ENCODE measurements at places on chromosomes 6 and 20.

DNA sequence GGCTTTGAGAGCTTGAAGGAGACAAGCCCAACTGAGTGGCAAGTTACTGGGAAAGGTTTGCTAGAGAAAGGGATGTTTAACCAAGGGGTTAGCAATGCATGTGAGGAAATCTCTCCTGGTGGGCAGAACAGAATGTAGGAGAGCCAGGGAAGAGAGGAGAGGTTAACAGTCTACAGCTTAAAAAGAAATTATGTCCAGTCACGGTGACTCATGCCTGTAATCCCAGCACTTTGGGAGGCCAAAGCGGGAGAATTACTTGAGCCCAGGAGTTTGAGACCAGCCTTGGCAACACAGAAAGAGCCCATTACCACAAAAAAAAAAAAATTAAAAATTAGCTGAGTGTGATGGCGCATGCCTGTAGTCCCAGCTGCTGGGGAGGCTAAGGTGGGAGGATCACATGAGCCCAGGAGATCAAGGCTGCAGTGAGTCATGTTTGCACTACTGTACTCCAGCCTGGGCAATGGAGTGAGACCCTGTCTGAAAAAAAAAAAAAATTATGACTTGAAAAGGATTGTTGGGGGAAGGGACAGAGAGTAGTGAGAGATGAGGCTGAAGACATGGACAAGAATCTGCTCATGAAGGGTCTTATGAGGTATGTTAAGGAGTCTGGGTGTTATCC lies 264.9 kb downstream of the TBC1D7 start:
- DNase-seq, result no peak

DNA sequence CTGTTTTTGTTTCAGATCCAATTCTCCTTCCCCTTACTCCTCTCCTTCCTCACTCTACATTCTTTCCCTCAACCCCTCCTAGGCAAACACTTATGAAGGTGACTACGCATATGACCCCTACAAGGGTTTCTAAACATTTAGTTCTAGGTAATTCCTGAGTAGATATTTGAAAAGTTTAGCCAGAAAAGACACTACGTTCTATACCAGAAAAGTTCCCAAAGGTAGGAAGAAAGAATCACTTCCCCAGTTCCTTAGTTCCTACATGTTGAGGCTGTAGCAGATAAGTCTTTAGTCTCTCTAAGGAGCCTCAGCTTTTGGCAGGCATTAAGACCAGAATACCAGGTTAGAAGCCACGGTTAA lies 11.6 kb downstream of the POU3F2 start:
- DNase-seq, result no peak

DNA sequence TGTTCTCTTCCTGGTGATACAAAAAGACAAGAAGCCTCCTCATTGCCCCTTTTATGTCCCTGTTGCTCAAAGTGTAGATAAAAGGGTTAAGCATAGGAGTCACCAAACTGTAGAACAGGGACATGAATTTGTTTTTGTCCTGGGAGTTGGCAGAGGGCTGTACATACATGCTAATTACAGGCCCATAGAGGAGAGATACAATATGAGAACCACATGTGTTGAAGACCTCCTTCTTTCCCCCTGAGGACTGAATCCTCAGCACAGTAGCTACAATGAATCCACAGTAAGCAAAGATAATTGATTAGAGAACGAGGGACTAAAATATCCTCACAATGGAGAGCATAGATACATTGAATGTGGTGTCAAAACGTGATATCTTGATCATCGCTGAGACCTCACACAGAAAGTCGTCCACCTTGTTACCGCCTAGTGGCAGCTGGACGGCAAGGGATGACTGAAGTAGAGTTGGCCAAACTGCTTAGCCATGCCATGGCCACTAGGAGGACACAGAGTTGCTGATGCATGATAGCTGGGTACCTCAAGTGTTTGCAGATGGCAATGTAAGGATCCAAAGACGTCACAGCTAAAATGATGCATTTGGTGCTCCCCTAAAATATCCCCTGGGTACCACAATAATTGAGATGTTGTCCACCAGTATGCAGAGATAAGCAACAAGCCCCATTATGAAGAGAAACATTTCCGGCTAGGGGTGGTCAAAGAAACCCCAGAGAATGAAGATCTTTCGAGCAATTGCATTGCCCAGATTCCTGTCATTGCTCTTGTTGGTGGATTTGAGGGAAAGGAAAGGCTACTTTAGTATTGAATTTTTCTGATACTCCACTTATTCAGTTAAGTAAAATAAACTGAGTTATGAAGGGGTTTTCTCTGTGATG lies 15.0 kb downstream of the OR2B3 start:
- DNase-seq, result peak; percentile 60

- no peak for DNase-seq
Measured at GRCh38 chr6:138520463-138520862, 21.2 kb upstream of the NHSL1 start.

DNA sequence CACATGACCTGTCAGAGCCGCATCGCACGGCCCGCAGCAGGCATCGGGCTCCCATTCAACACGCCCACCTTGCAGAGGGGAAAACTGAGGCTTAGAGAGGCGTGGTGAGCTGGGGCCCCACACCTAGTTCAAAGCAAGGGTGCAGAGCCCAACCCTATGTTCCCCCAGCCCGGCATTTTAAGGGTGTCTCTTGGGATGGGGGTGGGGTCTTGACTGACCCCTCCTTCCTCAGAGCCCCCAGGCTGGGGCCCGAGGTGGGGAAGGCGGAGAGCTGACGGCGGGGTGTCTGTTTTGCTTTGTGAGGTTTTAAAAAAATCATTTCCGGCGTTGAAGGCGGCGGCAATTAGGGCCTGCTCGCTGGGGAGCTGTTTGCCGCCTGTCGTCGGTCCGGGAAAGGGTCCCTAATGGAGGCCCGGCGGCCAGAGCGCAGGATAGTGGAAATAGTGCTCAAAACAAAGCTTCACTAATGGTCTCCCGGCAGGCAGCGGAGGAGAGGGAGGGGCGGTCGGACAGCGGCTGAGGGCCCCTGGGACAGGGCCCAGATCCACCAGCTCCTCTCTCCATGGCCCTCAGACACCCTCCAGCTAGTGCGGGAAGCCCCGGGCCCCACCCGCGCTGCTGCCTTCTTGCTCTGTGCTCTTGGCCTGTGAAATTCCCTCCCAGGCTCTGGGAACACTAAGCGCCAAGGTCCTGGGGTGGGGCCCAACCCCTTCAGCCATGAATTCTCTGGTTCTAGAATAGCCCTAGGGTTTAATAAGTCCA lies 11.9 kb downstream of the VSTM2L start:
- no peak for DNase-seq

DNA sequence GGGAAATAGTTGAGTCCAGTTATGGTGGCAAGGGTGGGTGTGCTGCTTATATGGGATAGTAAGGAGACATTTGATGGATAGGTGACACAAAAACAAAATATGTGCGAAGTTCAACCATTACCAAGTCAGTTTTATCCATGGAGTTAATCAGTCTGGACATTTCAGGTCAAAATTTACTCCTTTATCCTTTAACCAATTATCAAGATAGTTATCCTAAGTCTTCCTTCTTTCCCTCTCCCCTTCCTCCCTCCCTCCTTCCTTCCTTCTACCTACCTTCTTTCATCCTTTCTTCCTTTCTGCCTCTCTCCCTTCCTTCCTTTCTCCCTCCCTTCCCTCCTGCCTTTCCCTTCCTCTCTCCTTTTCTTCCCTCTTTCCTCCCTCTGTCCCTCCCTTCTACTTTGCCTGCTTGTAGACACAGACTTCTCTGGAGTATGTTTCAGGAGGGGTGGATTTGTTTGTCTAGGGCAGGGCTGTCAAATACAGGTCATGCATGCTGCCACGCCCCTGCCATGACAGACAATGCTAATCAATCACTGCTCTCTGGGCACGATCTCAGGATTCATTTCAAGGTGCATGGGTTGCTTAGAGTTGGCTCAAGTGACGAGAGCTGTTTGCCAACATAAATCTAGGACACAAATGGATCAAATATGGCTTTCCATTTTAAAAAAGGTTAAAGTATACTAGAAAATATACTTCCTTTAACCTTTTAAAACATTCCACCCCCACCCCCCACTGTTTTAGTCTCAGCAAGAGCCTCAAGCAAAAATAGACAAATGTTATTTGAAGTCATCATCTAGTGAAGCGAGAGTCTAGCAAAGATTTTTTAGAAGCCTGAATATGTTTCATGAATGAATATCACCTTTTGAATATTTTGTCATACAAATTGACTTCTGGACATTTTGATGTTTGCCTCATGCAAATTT lies 281.6 kb upstream of the CITED2 start:
- no peak for DNase-seq

DNA sequence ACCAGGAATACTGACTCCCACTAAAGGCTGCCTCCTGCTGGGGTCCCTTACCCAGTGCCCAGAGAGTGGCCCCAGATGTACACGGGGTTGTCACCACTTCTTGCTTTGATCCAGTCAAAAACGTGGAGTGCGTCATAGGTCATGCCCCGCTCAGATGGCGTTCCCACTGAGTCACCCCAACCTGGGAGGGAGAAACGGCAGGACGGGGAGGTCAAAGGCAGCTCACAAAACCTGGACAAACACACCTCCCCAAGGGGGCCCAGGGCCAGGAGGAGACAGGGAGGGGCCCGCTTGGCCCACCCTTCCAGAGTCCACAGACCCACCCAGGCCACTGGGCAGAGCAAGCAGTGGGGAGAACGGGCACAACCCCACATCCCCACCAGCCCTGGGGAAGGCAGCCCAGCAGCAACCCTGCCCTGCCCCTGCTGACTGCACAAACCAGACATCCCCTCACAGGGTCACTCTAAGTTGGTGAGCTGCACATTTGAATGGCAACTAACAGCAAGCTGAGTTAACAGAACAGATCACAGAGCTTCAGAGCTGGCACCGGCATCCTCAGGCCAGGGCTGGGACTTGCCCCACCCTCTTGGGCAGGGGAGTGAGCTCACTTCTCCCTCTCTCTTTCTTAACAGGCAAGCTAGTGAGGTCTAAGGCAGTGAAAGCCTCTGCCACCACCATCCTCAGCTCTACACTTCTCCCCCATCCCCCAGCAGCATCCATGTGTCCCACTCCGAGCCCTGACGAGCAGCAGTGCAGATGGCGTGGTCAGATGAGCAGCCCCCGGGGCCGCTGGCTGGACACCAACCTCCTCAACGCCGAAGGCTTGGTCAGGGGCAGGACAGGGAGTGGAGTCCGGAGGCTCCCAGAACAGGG lies 61.7 kb downstream of the PYGB start:
- peak; percentile 63 for DNase-seq

GRCh38 chr6:27757307-27757706 lies 154.9 kb downstream of the OR2B2 start:
- DNase-seq, result peak; percentile 43

Measured in K562 (cell line).